ENCODE measurements at places on chromosomes 5 and 9. TPM values are rescaled to one million over a fixed set of nuclear protein-coding genes. Genes with fewer than 3 reads are reported as not detected.

DNA sequence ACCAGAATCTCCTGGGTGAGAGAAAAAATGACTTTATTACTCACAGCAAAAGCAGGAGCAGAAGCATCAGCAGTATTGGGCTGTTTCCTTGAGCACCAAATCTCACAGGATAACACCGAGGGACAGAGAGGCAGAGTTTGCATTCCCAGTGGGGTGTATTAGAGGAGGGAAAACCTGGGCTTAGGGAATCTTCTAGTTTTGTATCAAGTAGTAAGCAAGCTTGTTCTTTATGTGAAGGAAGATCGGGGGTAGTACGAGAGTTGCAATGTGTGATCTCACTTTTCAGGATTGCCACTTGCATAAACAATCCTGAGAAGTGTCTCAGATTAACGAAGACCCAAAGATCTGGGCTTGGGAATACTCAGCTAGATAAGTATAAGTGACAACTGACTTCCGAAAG is 1163.0 kb downstream of the TAF11L14 start:
- H3K27me3 ChIP-seq: peaks cover 3% of the 10 kb centered on the region
- H3K27ac ChIP-seq: no peak overlapping the region

- no peak overlapping the region for H3K4me3 ChIP-seq
- no peak overlapping the region for H3K27ac ChIP-seq
- no peaks in the 10 kb centered on the region for H3K27me3 ChIP-seq
- no peaks in the 10 kb centered on the region for H3K4me1 ChIP-seq
- DNase-seq: no peak
These were observed 34.5 kb upstream of the CDKN2AIPNL start for GRCh38 chr5:134445856-134446818.

DNA sequence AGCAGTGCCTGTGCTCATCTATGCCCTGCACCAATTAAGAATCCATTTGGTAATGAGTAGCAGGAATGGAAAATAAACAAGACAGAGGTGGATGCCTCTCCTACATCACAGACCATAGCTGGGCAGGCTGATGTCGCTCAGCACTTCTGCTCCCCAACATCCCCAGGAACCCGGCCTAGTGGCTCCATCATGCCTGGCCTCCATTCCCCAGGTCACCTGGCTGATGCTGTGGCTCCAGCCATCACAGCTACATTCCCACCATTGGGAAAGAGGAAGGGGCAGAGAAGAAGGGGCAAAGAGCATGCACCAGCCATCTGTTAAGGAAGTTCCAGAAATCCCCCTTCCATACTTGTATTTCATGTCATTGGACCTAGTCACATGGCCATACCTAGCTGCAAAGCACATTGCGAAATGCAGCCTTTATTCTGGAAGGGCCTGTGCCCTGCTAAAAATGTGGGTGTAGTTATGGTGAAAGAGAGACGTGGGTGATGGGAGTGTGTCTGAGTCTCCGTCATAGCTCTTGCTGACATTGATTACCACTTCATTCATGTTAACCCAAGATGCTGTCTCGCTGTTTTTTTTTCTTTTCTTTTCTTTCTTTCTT is 86.1 kb upstream of the ADAMTS2 start:
- no peaks in the 10 kb centered on the region for H3K4me1 ChIP-seq
- no peak overlapping the region for H3K4me3 ChIP-seq
- H3K27me3 ChIP-seq: no peaks in the 10 kb centered on the region

DNA sequence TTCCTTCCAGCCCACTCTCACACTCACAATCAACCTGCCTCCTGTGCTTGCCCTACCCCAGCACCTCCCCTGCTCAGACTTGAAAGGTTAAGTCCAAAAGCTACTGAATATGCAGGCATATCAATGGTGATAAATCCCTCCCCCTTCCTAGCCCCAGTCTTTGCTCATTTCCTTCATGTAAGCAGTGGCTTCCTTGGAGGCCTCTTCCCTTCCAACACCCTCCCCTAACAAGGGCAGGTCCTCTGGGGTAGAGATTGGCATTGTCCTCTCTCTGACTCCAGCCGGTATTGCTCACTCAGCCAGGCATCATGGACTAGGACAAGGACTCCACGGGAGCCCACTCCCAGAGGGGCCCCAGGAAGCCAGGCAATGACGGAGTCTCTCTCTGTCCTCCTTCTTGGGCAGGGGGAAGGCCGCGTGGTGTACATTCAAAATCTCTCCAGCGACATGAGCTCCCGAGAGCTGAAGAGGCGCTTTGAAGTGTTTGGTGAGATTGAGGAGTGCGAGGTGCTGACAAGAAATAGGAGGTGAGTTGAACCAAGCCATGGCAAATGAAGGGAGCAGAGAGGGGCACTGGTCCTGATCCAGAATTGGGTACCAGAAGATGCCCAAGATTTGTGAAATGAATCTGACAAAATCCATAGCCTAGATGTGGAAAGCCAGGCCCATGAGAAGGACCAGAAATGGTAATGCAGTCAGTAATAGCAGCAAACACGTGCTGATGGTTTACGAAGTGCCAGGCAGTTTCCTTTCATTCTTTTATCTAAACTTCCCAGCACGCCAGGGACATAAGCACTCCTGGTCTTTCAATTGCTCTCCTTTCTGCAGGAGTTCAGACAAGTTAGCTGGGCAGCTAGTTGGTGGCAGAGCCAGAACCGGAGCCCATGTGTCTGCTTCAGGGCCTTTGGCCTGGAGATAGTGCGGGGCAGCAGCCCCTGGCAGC is 102.5 kb downstream of the PDE6A start:
- H3K27ac ChIP-seq: no peak overlapping the region
- no peaks in the 10 kb centered on the region for H3K36me3 ChIP-seq
- H3K4me1 ChIP-seq: no peaks in the 10 kb centered on the region
- no peak overlapping the region for H3K4me3 ChIP-seq

DNA sequence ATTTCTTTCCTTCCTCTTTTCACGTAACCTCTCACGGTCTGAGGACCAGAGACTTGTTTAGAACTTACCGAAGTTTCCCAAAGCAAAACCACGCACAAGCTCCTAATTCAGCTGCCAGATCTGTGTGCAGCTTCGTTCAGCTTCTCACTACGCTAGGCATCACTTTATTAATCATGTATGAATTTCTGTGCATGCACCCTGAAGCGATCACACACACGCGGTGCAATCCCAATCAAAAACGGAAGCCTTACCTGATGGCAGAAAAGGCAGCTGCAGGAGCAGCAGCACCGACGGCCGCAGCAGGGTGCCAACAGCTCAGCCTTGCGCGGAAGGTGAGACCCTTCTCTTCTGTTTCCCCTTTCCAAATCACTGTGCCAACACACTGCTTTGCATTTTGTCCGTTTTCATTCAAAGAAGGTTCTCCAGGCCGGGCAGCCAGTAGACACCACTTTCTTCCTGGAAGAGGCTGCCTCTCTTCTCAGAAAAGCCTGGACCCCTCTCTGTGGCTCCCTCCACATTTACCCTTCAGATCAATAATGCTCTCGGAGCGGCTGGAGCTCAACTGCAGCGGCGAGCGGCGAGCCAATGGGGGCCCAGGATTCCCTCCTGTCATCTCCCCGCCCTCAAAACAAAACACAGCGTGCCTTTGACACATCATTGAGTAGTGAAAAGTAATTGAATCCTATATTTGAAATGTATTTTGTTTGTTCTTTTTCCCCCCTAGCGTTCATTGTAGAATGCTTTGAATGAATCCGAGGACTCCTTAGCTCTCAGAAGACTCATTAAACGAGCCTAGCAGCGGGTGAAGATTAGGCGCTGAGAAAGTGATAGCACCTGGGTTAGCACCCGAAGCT is at the start of gene CDH12:
Gene CDH12 (minus strand): TSS at position 538 of the 854 bp plus-strand sequence.
- no peak within 1 kb of the TSS for H3K27ac ChIP-seq
- no peaks in the 10 kb centered on the region for H3K36me3 ChIP-seq
- H3K4me3 ChIP-seq: no peak within 1 kb of the TSS
- no peak for DNase-seq
- no peaks in the 10 kb centered on the region for H3K27me3 ChIP-seq
- H3K4me1 ChIP-seq: no peaks in the 10 kb centered on the region

DNA sequence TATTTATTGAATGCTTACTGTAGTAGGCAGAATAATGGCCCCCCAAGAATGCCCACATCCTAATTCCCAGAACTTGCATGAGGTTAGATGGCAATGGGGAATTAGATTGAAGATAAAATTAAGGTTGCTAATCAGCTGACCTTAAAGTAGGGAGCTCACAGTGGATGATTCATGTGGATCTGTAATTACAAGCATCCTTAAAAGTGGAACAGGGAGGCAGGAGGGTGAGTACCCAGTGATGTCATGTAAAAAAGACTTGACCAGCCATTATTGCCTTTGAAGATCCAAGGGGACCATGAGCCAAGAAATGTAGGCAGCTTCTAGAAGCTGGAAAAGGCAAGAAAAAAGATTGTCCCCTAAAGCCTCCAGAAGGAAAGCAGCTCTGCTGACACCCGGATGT is 71.4 kb downstream of the GABBR2 start:
- no peaks in the 10 kb centered on the region for H3K36me3 ChIP-seq
- H3K4me1 ChIP-seq: no peaks in the 10 kb centered on the region
- H3K27me3 ChIP-seq: no peaks in the 10 kb centered on the region
- no peak for DNase-seq
- H3K27ac ChIP-seq: no peak overlapping the region

DNA sequence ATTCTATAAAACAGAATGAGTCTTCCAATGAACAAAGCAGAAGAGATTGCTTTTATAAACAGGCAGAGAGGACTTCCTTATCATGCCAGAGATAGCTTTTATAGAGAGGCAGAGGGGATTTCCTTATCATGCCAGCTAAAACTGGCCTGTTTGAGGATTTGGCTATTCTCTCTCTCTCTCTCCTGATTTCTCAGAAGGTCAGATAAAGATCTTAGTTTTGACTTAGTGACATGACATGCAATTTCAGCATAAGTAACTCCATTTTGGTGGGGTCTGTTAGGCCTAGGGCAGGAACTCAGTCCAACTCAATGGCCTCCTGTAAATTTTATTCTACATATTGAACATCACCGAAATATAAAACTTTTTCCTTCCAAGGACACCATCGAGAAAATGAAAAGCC is 31.5 kb upstream of the DENND4C start:
- no peak overlapping the region for H3K4me3 ChIP-seq
- peaks cover 6% of the 10 kb centered on the region for H3K4me1 ChIP-seq
- no peak for DNase-seq
- H3K36me3 ChIP-seq: no peaks in the 10 kb centered on the region

DNA sequence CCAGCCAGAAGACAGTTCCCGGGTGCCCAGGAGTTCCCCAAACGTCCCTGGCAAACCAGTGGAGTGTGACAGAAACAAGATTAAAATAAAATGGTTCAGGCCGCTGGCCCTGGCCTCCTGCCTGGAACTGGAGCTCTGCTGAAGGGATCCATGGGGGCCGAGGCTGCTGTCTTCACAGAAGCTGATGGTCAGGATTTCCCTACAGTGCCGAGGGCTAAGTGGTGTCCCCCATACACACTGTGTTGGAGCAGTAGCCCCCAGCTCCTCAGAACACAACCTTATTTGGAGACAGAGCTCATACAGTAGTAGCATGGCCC is 55.9 kb downstream of the MRPL36 start:
- no peak overlapping the region for H3K27ac ChIP-seq
- no peaks in the 10 kb centered on the region for H3K4me1 ChIP-seq
- H3K36me3 ChIP-seq: no peaks in the 10 kb centered on the region
- H3K27me3 ChIP-seq: no peaks in the 10 kb centered on the region
- no peak for DNase-seq

- DNase-seq: no peak
- H3K27ac ChIP-seq: no peak overlapping the region
- H3K27me3 ChIP-seq: no peaks in the 10 kb centered on the region
- no peaks in the 10 kb centered on the region for H3K4me1 ChIP-seq
- H3K36me3 ChIP-seq: no peaks in the 10 kb centered on the region
These were observed 115.7 kb upstream of the MPDZ start for GRCh38 chr9:13395156-13395555.

GRCh38 chr5:170545811-170546210 is 42.0 kb downstream of the KCNIP1 start:
- DNase-seq: no peak
- no peaks in the 10 kb centered on the region for H3K36me3 ChIP-seq
- no peaks in the 10 kb centered on the region for H3K4me1 ChIP-seq
- H3K27me3 ChIP-seq: no peaks in the 10 kb centered on the region

- no peaks in the 10 kb centered on the region for H3K4me1 ChIP-seq
- H3K27me3 ChIP-seq: no peaks in the 10 kb centered on the region
- H3K27ac ChIP-seq: no peak overlapping the region
- no peaks in the 10 kb centered on the region for H3K36me3 ChIP-seq
These were observed 21.3 kb upstream of the NCS1 start for GRCh38 chr9:130150779-130151382.

DNA sequence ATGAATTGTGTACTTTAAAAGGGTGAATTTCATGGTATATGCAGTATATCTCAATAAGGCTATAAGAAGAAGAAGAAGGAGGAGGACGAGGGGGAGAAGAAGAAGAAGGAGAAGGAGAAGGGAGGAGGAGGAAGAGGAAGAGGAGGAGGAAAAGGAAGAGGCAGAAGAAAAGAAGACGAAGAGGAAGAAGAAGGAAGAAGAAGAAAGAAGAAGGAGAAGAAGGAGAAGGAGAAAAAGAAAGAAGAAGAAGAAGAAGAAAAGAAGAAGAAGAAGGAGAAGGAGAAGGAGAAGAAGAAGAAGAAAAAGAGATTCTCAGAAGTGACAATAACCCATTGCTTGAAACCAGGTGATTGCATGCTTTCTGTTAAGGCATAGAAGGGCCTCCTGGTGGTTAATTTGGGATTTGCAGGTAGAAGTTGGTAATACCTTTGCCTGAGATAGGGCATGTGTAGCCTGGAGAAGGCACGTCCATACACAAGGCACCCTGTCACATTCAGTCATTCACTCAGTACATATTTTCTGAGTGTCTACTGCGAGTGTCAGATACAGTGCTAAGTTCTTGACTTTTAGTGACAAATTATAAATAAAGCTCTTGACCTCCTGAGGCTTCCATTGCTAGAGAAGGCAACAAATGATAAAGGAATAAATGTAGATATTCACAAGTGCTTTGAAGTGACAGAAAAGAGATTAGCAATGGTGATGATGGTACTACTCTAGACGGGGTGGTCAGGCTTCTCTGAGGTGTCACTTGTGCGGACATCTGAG is 231.3 kb downstream of the NPR3 start:
- H3K4me3 ChIP-seq: no peak overlapping the region
- H3K36me3 ChIP-seq: no peaks in the 10 kb centered on the region
- DNase-seq: no peak
- no peaks in the 10 kb centered on the region for H3K27me3 ChIP-seq
- no peak overlapping the region for H3K27ac ChIP-seq

GRCh38 chr5:121008041-121008440 is 543.9 kb downstream of the PRR16 start:
- H3K4me3 ChIP-seq: no peak overlapping the region
- no peak for DNase-seq
- no peak overlapping the region for H3K27ac ChIP-seq
- H3K27me3 ChIP-seq: no peaks in the 10 kb centered on the region
- H3K36me3 ChIP-seq: no peaks in the 10 kb centered on the region
- no peaks in the 10 kb centered on the region for H3K4me1 ChIP-seq

DNA sequence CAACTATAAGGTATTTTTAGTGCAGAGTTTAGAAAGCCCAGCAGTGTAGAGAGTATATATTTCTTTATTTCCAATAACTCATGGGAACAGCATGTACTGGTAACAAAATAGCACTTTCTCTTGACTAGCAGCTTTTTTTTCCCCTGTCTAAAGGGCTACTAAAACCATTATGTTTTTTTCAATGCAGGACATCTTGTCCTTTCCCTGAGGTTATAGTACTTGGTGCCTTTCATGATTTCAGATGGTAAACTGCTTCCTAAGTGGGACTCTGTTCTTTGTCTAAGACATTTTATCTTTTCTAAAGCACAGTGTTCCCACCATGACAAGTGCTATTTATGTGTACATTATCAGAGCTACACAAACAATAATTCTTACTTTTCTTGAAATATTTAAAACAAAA is 122.3 kb downstream of the SLC24A2 start:
- H3K27ac ChIP-seq: no peak overlapping the region
- H3K4me3 ChIP-seq: no peak overlapping the region
- no peaks in the 10 kb centered on the region for H3K27me3 ChIP-seq
- no peaks in the 10 kb centered on the region for H3K4me1 ChIP-seq

Gene NR2F1-AS1
- 26.5 TPM for total RNA-seq

Gene PLAC8L1
- total RNA-seq: 0.78 TPM

Gene NTRK2
- total RNA-seq: 10.2 TPM

Gene ANKRD31
- total RNA-seq: 0.46 TPM

Gene SPATA6L
- total RNA-seq: 2.5 TPM

Gene BHMT2
- total RNA-seq: 13.6 TPM

Data from ovary (tissue), 10 donors.